Stimulated activated CD8-positive, alpha-beta memory T cell treated with anti-CD3 and anti-CD28 coated beads, Interleukin-7, amount 100 ng/mL, for 4 hours (primary cell): ENCODE measurements at places on chromosomes 4 and X.

- no peak for DNase-seq
Measured at GRCh38 chr4:25246680-25247611, 13.1 kb downstream of the PI4K2B start.

DNA sequence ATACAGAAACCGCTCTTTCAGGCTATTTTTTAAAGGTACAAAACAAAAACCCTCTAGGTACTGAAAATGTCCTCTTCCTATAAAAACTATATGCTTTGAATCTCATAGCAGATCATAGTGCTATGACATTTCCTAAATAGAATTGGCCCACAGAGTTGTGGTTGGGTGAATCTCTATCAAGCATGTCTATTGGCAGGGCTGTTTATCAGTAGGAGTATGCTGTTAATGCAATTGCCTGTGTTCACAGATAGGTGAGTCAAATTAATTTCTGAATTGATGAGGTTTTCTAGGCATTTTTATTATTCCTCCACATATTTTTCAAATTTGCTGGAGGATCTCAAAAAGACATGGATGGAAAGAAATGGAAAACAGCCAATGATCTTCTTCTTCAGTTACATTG is 73.9 kb downstream of the QRFPR start:
- no peak for DNase-seq

GRCh38 chr4:102143433-102143832 is 201.8 kb downstream of the SLC39A8 start:
- no peak for DNase-seq

GRCh38 chr4:7322166-7322991 is 112.4 kb downstream of the PSAPL1 start:
- no peak for DNase-seq

DNA sequence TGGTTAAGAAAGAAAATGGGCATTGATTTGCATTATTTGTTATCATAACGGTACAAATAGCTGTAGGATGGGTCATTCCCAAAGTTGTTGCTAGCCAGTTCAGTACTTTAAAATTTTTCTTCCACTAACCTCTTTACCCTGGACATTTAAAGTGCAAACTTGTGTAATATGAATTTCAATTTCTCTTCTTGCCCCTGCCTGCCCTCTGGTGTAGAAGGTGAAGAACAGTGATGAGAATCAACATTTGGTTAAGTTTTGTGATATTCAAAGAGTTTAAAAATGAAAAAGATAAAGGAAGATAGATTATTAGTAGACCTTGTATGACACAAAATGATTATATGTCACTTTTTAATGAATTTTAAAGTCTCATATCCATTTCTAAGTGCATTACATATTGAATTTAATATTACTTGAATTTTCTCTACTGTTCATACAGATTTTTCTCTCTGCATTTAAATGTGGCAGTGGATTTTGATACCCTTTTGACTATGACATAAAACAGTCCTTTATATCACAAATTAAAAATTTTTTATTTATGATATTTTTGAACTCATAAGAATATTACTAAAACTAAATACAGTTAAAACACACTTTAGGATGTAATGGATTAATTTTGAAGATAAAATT is 337.7 kb downstream of the BMPR1B start:
- DNase-seq = no peak

GRCh38 chr4:151215295-151215694 is 61.7 kb upstream of the PRSS48 start:
- DNase-seq = no peak

GRCh38 chr4:7553280-7553679 is 118.5 kb upstream of the PSAPL1 start:
- DNase-seq = no peak

GRCh38 chrX:131977619-131978018 is 45.5 kb upstream of the STK26 start:
- DNase-seq = no peak

GRCh38 chr4:168685136-168685809 is 188.4 kb downstream of the PALLD start:
- DNase-seq = no peak

- DNase-seq = no peak
Measured at GRCh38 chrX:33126469-33126868, 84.9 kb downstream of the DMD start.
